Putamen (tissue), 1 donor: ENCODE measurements at places on chromosomes 7 and 10.

GRCh38 chr10:30007406-30007805 lies 52.0 kb downstream of the JCAD start:
- no peak for DNase-seq

DNA sequence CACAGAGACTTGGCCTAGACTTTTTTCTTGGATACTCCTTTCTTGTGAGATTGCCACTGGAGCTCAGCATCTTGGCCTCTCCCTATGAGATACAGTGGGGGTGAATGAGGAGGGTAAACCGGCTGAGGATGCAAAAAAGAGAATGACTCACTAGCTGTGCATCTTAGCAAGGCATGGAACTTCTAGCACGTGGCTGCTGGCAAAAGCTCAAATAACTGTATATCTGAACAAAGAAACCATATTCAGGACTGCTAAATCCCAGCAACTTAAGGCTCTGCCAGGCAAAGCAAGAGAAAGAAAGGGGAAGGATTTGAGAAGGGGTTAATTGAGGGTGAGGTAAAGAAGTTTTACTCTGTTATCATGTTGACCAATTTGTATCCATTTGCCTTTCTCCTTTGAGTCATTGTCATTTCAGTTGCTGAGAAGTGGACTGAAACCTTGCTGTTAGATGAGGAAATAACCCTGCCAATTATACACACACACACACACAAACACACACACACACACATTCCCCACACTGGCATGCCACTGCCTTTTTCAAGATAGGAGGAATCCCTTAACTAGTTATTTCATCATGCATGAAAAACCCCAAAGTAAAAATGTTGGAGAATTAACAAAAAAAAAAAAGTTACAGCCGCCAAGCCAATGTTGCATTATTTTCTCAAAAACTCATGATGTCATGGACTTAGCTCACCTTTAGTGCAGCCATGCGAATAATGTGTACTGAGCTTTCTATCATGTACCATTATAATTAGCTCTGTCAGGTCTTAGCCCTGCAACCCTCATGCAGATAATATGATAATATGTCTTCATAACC lies 997.3 kb downstream of the LRMDA start:
- no peak for DNase-seq

DNA sequence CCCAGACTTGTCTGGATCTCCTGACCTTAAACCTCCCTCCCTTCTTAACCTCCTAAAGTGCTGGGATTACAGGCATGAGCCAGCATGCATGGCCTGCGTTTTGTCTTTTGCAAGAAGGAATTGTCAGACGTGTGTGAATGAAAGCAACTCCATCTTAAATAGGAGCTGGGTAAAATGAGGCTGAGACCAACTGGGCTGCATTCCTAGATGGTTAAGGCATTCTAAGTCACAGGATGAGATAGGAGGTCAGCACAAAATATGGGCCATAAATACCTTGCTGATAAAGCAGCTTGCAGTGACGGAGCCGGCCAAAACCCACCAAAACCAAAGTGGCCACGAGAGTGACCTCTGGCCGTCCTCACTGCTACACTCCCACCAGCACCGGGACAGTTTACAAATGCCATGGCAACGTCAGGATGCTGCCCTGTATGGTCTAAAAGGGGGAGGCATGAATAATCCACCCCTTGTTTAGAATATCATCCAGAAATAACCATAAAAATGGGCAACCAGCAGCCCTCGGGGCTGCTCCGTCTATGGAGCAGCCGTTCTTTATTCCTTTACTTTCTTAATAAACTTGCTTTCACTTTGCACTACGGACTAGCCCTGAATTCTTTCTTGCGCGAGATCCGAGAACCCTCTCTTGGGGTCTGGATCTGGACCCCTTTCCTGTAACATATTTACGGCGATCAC lies 41.2 kb upstream of the SDK1 start:
- no peak for DNase-seq

DNA sequence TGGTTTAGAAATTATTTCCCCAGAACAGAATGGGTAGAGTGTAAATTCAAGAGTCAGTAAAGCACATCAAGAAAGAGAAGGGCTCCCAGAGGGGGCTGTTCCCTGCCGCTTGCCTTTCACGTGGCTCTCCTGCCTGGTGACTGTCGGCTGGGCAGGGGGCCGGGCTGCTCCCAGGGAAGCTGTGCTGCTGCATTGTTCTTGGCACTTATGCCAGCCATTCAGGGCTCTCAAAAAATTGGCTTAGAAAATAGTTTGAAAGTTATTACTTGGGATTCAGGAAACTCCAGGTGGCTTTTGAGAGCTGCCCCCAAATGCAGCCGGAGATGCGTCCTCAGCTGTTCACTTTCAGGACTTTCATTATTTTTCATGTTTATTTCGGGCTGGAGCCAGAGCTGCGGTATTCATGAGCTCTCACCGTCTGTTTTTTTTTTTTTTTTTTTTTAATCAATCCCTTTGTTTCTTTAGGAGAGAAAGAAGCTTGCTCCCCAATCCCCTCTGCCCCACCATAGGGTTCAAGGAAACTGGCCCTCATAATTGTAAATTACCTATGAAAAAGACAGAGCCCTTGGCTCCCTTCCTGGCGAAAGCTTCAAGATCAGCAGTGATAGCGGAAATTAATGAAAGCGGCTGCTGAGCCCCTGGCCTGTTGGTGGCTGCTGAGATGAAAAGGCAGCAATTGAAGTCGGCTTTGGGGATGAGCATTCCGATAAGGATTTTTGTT lies 94.1 kb downstream of the SORCS3 start:
- no peak for DNase-seq

GRCh38 chr10:102775935-102776669 lies 32.4 kb downstream of the WBP1L start:
- peak; percentile 78 for DNase-seq

DNA sequence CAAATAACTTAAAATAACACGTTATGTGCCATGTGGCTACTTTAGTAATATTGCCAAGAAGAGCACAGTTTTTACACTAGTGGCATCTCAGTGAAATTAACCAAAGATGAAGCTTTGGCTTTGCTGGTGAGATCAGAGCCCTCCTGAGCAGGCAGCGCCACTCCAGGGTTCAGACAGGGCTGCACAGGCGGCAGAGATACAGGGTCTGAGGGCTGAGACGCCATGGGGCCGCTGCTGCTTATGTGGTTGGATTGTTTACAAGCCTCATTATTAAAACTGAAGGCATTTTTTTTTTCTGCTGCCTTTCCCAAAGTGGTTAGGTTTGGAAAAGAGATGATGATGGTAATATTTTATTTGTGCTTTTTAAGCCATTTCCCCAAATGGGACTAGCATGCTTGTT lies 68.8 kb upstream of the DNAJB6 start:
- DNase-seq = no peak
